ENCODE measurements at places on chromosomes 3 and 15. TPM values are rescaled to one million over a fixed set of nuclear protein-coding genes. Genes with fewer than 3 reads are reported as not detected.
A peak's percentile ranks its signal among the peaks of the same experiment; 100 is the strongest.

- no peaks in the 10 kb centered on the region for H3K4me1 ChIP-seq
- no peak overlapping the region for H3K27ac ChIP-seq
- no peak for DNase-seq
- peaks cover 6% of the 10 kb centered on the region for H3K27me3 ChIP-seq
- no peak overlapping the region for H3K4me3 ChIP-seq
These were observed 47.9 kb downstream of the CDCP1 start for GRCh38 chr3:45098310-45098709.

Gene MAGEL2
- total RNA-seq: not detected

Gene ACKR4
- 1.4 TPM for total RNA-seq

DNA sequence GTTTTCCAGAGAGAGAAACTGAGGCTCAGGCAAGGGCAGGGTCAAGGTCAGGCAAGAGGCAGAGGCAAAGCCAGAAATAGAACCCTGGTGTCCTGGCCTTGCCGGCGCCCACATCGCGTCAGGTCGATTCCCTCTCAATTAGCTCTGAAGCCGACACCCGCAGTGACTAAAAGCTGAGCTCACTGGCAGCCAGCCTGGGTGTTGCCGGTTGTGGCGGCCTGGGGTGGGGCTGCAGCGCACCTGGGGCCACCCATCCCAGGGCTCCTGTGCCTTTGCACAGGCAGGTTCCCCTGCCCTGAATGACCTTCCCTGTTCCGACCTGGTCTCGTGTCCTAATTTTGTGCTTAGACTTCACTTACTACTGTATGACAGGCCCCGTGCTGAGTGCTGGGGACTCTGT, 6.2 kb downstream of the SEMA3F start:
- H3K4me3 ChIP-seq: no peak overlapping the region
- peaks cover 98% of the 10 kb centered on the region for H3K4me1 ChIP-seq
- no peaks in the 10 kb centered on the region for H3K27me3 ChIP-seq
- peak overlapping the region; percentile 34 for H3K27ac ChIP-seq
- H3K36me3 ChIP-seq: peaks cover 9% of the 10 kb centered on the region
- no peak for DNase-seq

Gene RPP25
- 13.7 TPM for total RNA-seq

Gene TMEM87A
- total RNA-seq: 45.5 TPM

Gene CCK
- not detected for total RNA-seq

DNA sequence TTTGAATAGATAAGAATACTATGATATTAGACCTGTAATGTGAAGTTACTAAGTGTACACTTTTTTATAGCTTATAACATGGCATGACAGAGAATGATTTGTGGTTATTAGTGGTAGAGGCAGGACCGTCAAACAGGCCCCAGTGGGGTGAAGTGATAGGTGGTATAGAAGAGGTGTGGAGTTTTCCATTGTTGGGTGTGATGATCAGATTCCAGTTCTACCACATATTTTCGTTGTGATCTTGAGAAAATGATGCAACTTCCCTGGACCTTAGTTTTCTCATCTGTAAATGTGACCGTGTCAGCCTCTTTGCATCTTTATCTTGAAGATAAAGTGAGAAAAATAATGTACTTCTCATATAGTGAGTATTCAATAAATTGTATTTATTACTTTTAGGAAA, 30.3 kb upstream of the UTS2B start:
- no peak for DNase-seq
- no peaks in the 10 kb centered on the region for H3K27me3 ChIP-seq
- peaks cover 49% of the 10 kb centered on the region for H3K4me1 ChIP-seq
- no peak overlapping the region for H3K27ac ChIP-seq
- no peak overlapping the region for H3K4me3 ChIP-seq

Gene MESP2
- total RNA-seq: not detected

Gene TNNC1
- total RNA-seq: not detected

- no peak for DNase-seq
- H3K4me1 ChIP-seq: no peaks in the 10 kb centered on the region
- H3K36me3 ChIP-seq: no peaks in the 10 kb centered on the region
- no peak overlapping the region for H3K4me3 ChIP-seq
- no peak overlapping the region for H3K27ac ChIP-seq
These were observed 218.3 kb upstream of the CFAP20DC start for GRCh38 chr3:59268170-59268569.

DNA sequence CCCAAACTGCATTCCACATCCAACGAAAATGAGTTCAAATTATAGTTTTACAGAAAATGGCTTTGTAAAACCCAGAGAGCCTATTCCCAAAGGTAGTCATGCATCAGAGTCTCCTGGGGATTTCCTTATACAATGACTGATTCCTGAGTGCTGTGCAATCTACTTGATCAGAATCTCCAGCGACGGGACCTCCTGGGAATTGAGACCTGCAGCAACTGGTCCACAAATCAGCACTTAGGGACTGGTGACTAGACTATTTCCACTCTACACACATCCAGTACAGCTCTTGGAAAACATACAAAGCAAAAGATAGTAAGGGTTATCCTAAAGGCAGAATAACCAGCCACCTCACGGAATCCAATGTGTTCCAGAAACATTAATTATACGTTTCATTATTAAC, 871.0 kb upstream of the CFAP20DC start:
- no peaks in the 10 kb centered on the region for H3K4me1 ChIP-seq
- H3K4me3 ChIP-seq: no peak overlapping the region
- no peak overlapping the region for H3K27ac ChIP-seq
- no peaks in the 10 kb centered on the region for H3K36me3 ChIP-seq

DNA sequence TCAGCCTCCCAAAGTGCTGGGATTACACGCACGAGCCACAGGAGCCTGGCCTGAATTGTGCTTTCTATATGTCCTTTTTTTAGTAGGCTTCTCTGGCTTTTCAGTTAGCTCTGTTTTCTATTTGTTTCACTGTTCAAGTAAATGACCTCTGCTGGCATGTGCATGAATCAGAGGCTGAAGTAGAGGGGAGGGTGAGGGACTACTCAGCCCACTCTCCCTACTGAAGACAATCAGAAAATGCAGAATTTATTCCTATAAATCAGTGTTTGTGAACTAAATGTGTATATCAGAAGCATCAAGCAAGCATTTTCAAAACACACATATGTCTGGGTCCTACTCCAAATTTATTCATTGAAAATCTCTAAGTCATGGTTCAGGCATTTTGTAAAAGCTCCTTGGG, 45.0 kb downstream of the ZMAT3 start:
- peaks cover 2% of the 10 kb centered on the region for H3K4me1 ChIP-seq
- no peak overlapping the region for H3K27ac ChIP-seq
- H3K4me3 ChIP-seq: no peak overlapping the region
- H3K36me3 ChIP-seq: no peaks in the 10 kb centered on the region

- no peaks in the 10 kb centered on the region for H3K4me1 ChIP-seq
- H3K4me3 ChIP-seq: no peak overlapping the region
- no peaks in the 10 kb centered on the region for H3K36me3 ChIP-seq
These were observed 19.3 kb downstream of the SLC28A1 start for GRCh38 chr15:84903751-84904150.

Gene SMCO1
- not detected for total RNA-seq

DNA sequence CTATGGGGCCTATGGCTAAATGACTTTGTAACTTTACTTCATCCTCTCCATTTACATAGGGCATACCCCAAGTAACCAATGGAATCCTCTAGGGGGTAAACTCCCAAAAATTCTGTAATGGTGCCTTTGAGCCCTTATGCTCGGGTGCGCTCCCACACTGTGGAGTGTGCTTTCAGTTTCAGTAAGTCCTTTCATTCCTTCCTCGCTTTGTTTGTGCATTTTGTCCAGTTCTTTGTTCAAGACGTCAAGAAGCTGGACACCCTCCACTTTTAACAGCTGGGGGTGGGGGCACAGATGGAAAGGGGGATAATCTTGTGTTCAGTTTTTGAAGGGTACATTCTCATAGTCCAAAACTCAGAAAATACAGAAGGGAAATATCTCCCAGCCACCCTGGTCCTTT, 84.4 kb upstream of the C2CD4B start:
- DNase-seq: no peak
- H3K27me3 ChIP-seq: peaks cover 3% of the 10 kb centered on the region
- no peak overlapping the region for H3K4me3 ChIP-seq
- no peaks in the 10 kb centered on the region for H3K36me3 ChIP-seq
- no peaks in the 10 kb centered on the region for H3K4me1 ChIP-seq

Measured in endothelial cell of umbilical vein (primary cell).